ENCODE measurements at places on chromosomes 13 and 19.

DNA sequence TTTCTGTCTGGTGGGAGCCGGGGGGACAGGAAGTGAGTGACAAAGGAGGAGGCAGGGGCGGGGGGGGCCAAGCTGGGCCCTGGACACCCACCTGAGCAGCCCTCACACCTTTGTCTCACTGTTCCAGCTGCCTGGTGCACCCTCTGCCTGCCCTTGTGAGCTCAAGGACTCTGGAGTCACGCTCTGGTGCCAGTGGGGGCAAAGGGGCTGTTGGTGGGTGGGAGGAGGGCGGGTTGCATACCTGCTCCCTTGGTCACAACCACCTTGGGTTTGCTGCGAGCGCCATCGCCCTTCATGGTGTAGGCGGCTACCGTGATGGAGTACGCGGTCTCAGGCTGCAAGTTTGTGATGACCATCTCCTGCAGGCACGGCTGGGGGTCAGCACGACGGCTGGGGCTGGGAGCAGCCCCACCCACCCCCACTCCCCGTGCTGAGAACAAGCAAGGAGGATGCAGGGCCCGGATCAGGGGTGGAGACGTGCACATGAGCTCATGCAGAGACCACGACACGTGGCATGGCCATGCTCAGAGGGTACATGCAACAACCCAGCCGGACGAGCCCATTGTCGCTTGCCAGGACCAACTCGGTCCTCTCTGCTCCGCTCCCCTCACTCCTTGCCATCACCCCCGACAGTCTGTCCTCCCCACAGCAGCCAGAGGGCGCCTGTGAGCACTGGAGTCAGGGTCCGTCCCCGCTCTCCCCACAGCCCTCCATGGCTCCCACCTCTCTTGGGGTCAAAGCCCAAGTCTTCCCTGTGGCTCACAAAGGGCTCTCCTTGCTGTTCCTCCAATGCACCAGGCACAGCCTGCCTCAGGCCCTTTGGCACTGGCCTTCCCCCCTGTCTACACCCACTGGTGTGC is 114.9 kb downstream of the PTPRS start:
- DNase-seq = no peak

- peak; percentile 94 for DNase-seq
Measured at GRCh38 chr19:3073159-3073563, 10.9 kb upstream of the TLE5 start.

GRCh38 chr13:30119476-30119875 is 187.9 kb downstream of the KATNAL1 start:
- DNase-seq = no peak

GRCh38 chr19:2077398-2077797 is 18.7 kb downstream of the MOB3A start:
- DNase-seq = no peak

- no peak for DNase-seq
Measured at GRCh38 chr19:37059142-37059541, 19.1 kb upstream of the ZNF420 start.

DNA sequence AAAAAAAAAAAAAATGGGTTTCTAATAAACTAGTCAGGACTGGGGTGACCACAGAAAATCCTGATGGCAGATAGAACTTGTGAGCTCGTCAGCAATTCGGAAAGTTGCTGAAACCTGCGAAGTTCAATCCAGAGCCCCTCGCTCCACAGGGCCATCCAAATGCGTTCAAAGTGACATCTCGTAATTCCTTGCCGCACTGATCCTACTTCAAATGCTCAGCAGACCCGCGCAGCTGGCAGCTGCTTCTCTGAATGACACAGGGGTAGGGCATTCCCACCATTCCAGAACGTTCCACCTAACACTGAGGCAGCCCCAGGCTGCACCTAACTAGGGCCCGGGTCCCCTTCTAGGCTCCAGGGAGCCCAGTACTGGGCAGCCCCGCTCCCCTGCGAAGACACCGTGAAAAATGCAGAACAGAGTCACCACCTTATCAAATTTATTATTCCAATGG is 4.8 kb upstream of the DAPK3 start:
- no peak for DNase-seq

DNA sequence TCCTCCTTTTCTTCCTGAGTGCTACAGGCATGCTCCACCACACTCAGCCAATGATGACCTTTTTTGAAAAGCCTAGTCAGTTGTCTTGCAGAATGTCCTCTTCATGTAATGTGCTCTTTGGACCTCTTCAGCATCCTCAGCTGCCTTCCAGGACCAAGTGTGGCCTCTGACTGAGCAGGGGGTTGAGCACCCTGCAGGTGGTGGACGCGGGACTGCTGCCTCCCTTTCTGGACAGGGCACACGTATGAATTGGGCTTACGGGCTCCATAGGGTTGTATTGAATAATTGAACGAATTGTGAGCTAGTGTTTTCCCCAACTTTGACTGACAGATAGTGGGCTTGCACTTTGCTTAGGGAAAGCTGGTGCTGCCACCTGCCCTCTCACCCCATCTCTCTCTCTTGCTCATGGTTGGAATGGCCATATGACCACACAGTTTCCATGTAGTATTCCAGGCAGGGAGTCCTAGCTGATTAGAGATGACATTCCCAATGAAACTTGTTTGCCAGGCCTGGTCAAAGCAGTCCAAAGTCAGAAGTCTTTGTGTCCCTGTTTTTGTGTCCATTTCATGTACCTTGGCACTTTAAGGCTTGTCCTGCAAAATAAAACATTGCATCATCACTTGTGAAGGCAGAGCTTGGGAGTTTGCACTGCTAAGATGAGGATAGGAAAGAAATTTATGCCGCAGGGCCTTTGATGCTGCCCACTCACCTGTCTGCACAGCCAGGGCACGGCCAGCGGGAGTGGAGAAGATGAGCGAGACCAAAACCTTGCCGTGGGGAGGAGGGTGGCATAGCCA is 76.3 kb upstream of the NPAS1 start:
- no peak for DNase-seq

GRCh38 chr13:33868343-33868994 is 50.5 kb downstream of the RFC3 start:
- DNase-seq = no peak

GRCh38 chr13:48708764-48709163 is 55.0 kb downstream of the CYSLTR2 start:
- DNase-seq = no peak

- no peak for DNase-seq
Measured at GRCh38 chr19:33950091-33950750, 153.6 kb downstream of the KCTD15 start.

DNA sequence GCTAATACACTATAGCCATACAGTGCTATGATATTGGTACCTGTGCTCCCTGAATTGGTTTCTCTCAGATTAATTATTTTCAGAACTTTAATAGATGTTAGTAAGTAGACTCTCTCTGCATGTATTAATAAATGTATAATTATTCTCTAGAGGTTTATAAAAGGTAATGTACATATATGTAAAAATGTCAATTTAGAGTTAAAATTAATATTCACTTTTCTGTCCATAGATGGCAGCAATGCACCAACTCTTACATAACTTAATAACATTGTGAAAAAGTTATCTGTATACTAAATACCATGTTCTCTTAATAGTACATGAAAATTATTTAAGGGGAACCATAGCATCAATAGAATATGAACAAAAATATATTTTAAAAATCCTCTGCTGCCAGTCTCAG is 515.0 kb upstream of the KLHL1 start:
- DNase-seq = no peak

GRCh38 chr13:101751488-101751887 is 299.0 kb downstream of the ITGBL1 start:
- peak; percentile 71 for DNase-seq

DNA sequence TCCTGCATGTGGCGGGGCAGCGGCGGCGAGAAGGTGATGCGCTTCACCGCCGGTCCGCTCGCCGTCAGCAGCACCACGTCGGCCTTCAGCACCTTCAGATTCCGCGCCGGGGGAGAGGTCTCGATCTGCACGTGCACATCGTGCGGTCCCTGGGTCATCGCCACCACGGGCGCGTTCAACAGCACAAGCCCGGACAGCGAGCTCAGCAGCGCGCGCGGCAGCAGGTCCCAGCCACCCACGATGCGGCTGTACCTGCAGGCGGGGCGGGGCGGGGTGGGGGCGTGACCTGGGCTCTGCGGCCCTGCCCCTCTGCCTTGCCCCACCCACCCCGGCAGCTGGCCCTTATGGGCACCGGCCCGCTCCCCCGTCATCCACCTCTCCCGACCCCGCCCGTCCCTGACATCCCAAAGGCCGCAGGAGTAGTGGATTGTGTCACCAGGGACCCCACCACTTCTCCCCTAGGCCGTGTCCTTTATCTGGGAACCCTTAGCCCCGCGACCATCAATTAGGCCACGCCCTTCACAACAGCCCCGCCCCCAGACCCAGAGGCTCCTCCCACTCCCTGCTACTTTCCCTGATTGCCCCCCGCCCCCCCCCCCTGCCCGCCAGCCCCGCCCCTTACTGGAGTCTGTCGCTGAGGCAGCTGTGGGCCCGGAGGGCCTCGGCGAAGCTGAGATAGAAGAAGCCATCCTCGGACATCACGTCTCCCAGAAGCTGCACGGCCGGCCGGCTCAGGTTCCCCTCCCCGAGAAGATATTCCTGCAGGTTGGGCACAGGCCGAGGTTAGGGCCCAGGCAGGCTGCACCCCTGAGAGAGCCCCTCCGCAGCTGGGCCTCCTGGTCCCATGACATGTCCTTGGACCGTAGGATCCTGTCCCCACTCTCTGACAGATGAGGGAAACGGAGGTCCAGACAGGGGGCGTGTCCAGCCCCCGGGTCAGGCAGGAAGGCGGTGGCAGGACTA is 6.1 kb downstream of the IL4I1 start:
- peak; percentile 44 for DNase-seq

- peak; percentile 86 for DNase-seq
Measured at GRCh38 chr19:1040476-1041271, 767 bp downstream of the ABCA7 start.

DNA sequence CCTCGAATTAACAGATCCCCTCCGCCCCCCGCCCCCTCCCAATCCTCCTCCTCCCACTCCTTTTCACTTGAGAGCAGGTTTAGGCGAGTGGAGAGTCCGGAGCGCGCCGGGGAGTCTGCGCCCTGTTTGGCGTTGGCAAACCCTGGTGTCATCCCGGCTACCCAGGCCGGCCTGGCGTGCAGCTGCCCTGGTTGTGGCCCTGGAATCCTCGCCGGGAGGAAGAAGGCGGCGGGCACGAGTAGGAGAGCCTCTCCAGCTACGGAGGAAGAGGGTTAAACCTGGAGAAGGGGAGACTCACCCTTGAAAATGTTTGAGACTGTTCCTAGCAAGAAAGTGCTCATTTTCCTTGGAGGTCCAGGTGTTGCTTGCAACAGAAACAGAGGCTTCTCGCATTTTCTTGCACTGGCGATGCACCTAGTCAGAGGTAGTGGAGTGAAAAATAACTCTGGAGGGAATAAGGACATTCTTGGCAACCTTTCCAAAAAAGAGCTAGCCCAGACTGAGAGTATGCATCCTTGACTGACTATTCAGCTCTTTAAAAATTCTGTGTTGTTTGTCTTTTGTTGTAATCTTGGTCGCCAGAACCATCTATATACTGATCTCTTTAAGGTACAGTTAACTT is 1.3 kb upstream of the SOX21 start:
- no peak for DNase-seq

GRCh38 chr13:97113231-97114001 is 108.7 kb upstream of the MBNL2 start:
- no peak for DNase-seq

- no peak for DNase-seq
Measured at GRCh38 chr19:10384580-10384979, 4.2 kb upstream of the TYK2 start.

GRCh38 chr13:74388626-74389025 is 254.4 kb upstream of the KLF12 start:
- DNase-seq = no peak

- no peak for DNase-seq
Measured at GRCh38 chr13:36447501-36447900, 15.2 kb downstream of the CCNA1 start.

Data from SHP77 (cell line).